Activated CD4-positive, alpha-beta T cell treated with anti-CD3 and anti-CD28 coated beads for 36 hours (primary cell): ENCODE measurements at places on chromosomes 7 and 10.

DNA sequence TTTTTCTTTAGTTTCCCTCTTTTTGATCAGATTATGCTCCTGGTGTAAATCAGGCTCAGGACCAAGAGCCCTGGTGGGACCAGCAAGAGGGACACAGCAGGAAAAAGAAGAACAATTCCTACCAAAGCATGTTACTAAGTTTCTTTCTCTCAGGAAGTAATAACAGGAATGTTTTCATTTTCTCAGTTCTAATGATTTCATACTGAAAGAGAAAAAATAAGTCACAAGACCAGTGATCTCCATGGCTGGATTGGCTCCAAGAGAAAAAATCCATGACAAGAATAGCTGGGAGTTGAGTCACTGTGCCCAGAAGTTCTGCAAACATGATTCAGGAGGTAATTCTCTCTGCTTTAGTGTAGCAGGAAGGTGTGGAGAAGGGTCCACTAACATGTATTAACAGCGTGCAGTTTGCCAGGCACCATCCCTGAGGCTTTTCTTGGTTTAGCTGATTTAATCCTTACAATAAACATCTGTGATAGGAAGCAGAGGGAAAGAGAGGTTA is 23.8 kb upstream of the IFIT2 start:
- no peak for DNase-seq

DNA sequence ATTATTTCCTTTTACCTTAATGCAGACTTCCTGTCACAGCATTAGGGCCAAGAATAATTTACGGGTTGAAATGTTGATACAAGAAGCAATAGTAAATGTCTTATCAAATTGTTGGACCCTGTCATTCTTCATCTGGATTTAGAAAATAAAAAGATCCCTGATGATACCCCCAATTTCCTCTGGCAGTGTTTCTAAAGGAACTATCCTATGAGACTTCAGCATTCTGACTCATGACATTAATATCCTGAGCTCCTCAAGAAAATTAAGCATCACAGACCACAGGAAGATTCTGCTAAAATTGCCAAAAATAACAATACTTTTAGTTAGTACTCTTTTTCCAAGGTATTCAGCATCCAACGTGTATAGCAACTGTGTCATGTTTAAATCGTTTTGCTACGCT is 490.5 kb upstream of the ANKRD30A start:
- DNase-seq = no peak

DNA sequence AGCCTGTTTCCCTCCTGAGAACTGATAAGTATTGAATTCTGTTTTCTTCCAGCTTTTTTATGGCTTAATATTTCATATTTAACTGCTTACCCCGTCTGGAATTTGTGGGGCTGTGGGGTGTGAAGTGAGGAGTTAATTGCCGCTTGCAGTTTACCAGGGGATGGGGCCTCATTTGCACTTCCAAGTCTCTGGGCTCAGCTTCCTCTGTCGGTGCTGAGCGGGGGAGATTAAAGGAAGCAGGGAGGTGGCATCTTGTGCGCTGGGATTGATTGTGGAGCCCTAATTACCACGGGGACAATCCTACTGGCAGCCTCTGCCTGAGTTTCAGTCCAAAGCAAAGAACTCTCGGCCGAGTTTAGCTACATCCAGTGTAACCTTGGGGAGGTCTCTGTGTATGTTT is 33.4 kb downstream of the ELFN1 start:
- no peak for DNase-seq

DNA sequence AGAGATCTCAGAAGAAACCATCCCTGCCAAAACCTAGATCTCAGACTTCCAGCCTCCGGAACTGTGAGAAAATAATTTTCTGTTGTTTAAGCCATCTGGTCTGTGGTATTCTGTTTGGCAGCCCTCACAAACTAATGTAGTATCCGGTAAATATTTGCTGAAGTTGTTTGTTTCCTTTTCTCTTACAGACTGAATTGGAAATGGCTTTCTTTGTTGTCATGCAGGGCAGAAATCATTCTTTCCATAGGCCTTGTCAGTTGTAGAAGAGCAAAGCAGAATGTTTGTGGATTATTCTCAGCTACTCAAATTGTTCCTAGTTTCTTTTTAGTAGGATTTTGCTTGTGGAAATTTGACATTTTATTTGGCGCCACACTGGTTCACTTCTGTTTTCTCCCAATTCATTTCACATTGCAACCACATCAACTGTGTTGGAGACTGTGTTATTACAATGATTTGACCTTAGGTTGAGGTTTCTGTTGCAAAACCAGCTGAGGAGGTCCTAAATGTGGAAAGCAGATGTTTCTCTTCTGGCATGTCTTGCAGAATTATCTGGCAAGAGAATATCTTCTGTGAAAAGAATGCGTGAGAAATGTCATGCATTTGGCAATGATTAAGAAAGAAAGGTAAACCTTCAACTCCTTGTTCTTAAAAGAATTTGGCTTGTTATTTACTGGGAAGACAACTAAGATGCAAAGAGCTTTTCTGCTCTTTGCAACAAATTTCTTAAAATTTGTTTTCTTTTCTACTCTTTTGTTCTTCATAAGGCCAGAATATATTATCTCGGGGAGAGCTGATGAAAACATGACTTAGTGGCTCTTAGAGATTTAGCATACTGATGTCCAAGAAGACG is 25.8 kb downstream of the ACTA2 start:
- DNase-seq = no peak

GRCh38 chr10:72275351-72276012 is 1.8 kb downstream of the DDIT4 start:
- DNase-seq = peak; percentile 70

- no peak for DNase-seq
Observed at GRCh38 chr7:20834656-20835055, 48.0 kb upstream of the SP8 start.

GRCh38 chr7:28298870-28299518 is 113.3 kb upstream of the CREB5 start:
- DNase-seq = peak; percentile 19
